ENCODE measurements at places on chromosomes 11 and 22.

DNA sequence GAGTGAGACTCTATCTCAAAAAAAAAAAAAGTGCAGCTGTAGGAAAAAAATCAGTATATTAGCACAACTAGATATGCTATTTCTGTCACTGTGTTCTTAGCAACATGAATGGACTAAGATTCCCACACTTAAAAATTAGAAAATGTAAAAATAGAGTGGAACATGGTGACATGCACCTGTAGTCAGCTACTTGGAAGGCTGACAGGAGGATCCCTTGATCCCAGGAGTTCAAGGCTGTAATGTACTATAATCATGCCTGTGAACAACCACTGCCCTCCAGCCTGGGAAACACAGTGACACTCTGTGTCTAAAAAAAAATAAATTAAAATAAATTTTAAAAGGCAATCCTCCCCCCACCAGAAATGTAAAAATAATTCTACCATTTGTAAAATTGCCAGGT is 29.8 kb downstream of the PICALM start:
- DNase-seq: no peak

DNA sequence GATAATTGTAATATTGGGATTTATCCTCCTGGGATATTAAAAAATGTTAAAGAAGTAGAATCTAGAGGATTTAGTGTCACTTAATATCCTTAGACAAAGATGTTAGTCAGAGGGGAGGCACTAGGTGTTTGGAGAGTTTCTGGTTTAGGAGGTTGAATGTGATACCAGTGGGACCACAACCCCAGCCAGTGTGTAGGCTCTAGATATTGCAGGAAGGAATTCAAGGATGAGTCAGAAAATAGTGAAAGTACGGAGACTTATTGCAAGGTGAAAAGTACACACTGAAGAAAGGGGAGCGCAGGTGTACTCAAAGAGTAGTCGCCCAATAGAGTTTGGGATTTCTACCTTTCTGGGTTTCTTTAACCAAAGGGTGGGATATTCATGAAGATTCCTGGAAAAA is 5.7 kb upstream of the TMEM41B start:
- DNase-seq: no peak

DNA sequence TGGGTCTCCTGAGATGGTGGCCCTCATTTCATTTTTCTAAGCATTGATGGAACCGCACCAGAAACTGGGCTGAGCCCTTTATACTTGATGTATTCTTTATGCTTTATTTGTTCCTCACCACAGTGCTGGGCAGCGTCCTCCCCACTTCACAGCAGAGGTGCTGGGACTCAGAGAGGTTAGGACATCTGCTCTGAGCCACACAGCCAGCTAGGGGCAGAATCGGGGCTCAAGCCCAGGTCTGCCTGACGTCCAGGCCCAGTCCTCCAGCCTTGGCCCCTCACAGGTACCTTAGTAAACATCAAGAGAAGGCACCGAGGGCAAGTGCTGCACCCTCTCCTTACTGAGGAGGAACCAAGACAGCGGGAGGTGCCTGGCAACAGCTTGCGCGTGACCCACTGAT is 20.2 kb upstream of the SHISAL1 start:
- no peak for DNase-seq

DNA sequence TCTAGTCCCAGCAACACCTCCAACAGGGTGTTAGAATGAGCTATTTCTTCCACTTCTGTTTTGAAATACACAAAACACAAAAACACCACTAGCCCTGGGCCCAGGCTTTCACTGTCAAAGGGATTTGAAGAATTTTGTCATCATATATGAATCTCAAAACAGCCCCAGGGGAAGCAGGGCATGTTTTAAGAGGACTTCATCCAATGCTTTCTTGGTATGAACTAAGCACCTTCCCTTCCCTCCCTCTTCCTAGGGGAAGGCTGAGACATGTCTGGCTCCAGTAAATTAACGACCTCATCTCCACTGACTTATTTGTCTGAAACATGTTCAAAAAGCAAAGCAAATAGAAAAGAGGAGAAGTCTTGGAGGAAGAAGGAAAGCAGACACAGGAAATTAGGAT is 75.7 kb upstream of the INCENP start:
- DNase-seq: no peak

- no peak for DNase-seq
Measured at GRCh38 chr11:76783294-76783895, at the start of gene TSKU. TSS of gene TSKU (plus strand) at chr11:76783356. CDS start at chr11:76795617, 12,261 bp downstream.

GRCh38 chr22:35840302-35840739 is 122.6 kb downstream of the APOL5 start:
- DNase-seq: no peak
